Left lobe of liver (tissue), 2 donors: ENCODE measurements at places on chromosomes 5 and 9. TPM values are rescaled to one million over a fixed set of nuclear protein-coding genes. Genes with fewer than 3 reads are reported as not detected.

GRCh38 chr5:114038756-114039155, 323.1 kb upstream of the KCNN2 start:
- no peak for DNase-seq

GRCh38 chr9:75039801-75040200, 11.7 kb upstream of the CARNMT1 start:
- no peak for DNase-seq

ITGA2 gene
- total RNA-seq, result 0.30 TPM

DNA sequence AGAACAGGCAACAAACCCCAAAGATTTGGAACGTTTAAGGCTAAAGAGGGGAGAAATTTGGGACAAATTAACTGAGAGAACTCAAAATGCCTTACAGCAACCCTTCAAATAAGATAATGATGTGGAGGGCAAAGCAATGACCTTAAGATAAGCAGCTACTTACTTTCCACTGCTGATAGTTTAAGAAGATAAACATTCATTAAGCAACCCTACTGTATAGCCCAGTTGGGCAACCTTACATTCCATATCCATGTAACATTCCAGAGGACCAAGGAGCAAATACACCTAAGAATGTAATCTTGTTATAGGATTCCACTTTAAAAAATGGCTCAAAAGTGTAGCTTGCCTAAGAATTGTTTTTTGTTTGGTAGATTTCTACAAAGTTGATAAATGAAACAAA, 14.8 kb downstream of the ETF1 start:
- DNase-seq, result no peak

PCDHGB1 gene
- total RNA-seq, result 0.63 TPM

- DNase-seq, result no peak
Observed at GRCh38 chr9:79817438-79818004, 245.8 kb downstream of the TLE4 start.

CAMK4 gene
- total RNA-seq, result 2.7 TPM

- no peak for DNase-seq
Observed at GRCh38 chr5:94793113-94793815, 174.8 kb downstream of the SLF1 start.

GRCh38 chr5:89343666-89344065, 460.7 kb upstream of the MEF2C start:
- DNase-seq, result no peak

SLC34A3 gene
- not detected for total RNA-seq

- DNase-seq, result no peak
Observed at GRCh38 chr5:71663191-71663969, 55.7 kb upstream of the CARTPT start.

- peak; percentile 54 for DNase-seq
Observed at GRCh38 chr9:132114102-132114707, 34.5 kb upstream of the MED27 start.

GRCh38 chr9:84224246-84224645, 116.3 kb downstream of the SLC28A3 start:
- DNase-seq, result no peak

PCDHB12 gene
- 0.28 TPM for total RNA-seq

- no peak for DNase-seq
Observed at GRCh38 chr5:127834554-127834953, 131.4 kb downstream of the CCDC192 start.

DNA sequence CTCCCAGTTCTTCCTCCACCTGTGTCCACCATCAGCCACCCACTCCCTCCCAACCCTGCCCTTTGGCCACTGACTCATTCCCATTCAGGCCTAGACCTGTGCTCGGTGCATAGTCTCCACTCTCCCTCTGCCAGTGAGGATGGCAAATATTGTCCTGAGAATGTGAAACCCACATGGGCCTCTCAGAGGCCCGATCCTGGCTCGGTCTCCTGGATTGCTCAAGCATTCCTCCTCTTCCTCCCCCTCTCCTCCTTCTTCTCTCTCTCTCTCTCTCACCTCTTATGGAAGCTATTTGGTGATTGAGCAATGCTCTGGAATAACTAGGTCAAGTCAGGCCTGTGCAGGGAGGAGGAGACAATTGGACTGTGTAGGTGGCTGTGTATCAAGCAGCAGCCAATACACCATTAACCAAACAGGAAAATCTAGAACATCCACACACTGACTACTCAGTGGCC, 99.9 kb downstream of the KLF4 start:
- DNase-seq, result peak; percentile 75

NR4A3 gene
- 0.13 TPM for total RNA-seq

- no peak for DNase-seq
Observed at GRCh38 chr5:73022471-73023169, 66.8 kb downstream of the FCHO2 start.

SLC12A2 gene
- total RNA-seq, result 3.8 TPM

SPINK6 gene
- not detected for total RNA-seq

GRCh38 chr5:173477345-173478040, 139.0 kb downstream of the BOD1 start:
- no peak for DNase-seq

GRCh38 chr5:12985142-12985541, 959.3 kb downstream of the DNAH5 start:
- no peak for DNase-seq

DNA sequence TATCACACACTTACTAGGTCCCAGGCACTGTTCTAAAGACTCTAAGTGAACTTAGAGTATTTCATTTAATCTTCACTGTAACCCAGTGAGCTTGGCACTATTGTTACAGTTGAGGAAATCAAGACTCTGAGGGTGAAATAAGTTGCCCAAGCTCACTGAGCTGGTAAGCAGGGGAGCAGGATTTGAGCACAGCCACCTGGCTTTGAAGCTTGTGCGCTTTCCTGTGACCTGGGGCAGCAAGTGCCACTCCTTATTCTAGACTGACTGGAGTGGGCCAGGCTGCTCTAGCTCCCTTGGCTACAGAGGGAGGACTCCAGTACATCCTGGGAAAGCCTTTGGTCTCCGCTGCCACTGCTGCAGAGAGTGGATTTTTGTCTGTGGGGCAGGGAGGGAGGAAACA, 50.0 kb downstream of the RGS3 start:
- DNase-seq, result no peak

EPB41L4B gene
- total RNA-seq, result 51.4 TPM

DNAH5 gene
- total RNA-seq, result 3.2 TPM

DNA sequence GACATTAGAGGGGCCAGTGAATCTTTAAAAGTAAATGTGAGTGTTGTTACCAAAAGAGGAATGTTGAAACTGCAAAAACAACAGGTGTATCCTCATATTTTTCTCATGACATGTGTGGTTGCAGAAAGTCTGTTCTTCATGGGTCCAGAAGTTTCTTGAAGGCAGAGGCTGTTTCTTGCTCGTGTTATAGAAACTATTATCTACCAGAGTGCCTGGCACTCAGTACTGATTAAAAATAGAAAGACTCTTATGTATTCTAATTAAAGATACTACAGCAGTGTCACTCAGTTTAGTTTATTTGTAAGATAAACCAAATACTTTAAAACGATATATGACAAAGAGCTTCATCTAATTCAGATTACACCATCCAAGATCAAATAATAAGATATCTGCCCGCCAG, 1864.2 kb upstream of the WWC1 start:
- no peak for DNase-seq

- DNase-seq, result no peak
Observed at GRCh38 chr9:133210202-133210532, 1.1 kb upstream of the OBP2B start.

DNA sequence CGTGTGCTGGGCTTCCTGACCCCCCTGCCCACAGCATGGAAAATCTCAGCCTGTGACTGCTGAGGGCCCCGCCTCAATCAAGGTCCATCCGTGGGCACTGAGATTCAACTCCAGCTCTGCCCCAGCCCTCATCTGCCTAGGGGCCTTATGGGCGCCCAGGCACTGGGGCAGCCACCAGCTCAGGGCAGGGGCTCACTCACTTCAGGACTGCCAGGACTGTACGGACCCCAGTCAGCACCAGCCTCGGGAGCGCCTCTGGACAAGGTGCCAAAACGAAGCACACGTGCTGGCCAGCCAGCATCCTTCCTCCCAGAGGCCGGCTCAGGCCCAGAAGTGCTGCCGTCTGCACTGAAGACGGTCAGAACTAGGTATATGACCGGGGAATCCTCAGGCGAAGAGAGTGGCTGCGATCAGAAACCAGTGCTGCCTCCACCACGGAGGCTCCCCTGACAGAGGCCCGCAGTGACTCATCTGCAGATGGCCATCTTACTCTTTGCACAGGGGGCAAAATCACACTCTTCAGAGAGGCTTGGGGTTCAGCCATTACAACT, 19.6 kb downstream of the CLPTM1L start:
- DNase-seq, result peak; percentile 39

WDR31 gene
- 3.0 TPM for total RNA-seq

DNA sequence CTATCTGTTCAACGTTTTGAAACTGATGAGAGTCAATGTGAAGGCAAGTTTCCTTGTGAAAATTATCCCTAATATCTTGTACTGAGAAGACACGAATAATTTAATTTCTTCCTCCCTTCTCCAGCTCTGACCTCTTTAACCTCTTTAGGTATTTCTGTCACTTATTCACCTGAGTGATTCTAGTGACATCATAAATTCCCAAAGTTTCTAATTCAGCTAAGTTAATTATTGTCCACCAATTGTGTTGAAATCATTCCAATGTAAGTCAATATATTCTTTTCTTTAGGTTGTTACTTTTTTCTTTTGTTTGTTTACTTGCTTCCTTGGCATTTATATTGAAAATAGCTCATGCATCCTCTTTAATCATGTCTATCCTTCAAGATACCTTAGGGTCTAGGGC, 143.8 kb downstream of the PAPPA start:
- no peak for DNase-seq

DNA sequence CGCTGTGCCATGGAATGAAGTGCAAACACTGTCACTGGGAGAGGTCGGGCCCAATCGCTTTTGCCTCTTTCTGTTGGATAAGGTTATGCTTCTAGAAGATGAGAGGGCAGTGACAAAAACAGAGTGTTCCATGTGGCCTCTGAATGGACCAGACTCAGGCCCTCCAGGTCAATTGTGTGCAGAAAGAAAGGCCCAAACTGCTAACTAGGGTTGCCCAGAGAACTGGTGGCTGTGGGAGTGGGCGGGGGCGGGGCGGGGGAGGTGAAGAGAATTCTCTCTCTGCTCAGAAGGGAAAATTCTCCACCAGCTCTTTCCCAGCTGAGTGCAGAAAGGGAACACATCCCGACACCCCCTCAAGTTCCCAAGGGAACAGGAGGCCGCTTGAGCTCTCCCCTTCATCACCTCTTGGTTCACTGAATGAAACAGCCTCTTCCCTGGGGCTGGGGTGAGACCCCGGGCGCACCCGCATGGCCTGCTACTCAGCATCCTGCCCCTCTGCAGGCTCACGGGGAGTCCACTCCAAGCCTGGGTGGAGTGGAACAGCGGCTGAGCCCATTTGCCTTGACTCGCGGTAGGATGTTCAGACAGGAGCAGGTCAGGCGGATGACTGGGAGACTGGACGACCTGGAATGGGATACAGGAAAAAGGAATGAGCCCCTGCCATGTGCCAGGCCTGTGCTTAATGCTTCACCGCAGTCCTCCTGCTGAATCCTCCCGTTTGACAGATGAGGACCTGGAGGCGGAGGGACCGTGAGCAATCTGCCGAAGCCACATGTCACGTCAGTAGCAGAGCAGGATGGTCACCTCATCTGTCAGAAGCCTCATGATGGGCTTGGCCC, 93.8 kb upstream of the FANCC start:
- no peak for DNase-seq

FST gene
- 16.9 TPM for total RNA-seq

ADAMTSL1 gene
- total RNA-seq, result 1.9 TPM

DNA sequence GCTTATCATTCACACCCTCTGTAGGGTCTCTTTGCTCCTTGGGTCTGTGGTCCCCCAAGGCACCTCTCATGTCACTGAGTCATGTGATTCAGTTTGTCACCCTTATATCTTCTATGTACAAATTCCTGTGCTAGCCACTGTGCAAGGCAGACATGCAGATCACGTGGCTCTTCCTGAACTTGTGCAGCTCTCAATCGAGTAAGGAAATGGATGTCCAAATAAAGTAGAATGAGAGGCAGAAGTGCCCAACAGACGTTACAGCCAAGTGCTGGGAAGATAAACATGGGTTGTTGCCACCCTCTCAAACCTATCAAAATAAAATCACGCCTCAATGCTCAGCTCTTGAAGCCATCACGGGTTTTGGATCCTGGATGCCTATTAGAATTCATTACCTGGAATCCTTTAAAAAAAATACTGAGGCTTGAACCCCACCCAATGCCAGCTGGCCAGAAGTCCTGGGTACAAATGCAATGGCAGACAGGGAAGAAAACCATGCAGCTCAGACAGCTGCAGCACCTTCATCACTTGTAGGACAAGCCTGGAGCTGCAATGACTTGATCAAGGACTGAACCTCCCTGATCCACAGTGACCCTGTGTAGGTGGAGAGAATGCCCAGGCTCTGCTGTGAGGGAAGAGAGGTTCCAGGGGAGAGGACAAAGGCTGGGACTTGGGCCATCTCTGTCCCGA, 228.7 kb upstream of the DAP start:
- DNase-seq, result no peak

GRCh38 chr5:10591966-10592365, 28.1 kb downstream of the ANKRD33B start:
- DNase-seq, result no peak

DNA sequence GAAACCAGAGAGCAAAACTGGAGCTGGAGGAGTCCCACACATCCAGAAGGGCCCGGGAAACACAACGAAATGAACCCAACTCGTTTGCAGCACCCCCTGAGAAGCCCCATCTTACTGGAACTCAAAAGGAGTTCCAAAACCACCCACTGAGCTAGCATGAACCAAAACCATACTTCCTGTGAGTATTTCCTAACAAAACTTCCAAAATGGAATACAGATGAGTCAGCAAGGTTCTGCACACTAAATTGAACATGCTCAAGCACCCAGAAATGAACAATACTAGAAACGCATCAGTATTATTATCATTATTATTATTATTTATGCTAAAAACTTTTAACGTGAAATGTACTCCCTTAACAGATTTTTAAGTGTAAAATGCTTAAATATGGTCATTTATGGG, 8.0 kb upstream of the SPOCK1 start:
- no peak for DNase-seq

GRCh38 chr5:83523929-83524328, 52.4 kb downstream of the VCAN start:
- DNase-seq, result no peak

DNA sequence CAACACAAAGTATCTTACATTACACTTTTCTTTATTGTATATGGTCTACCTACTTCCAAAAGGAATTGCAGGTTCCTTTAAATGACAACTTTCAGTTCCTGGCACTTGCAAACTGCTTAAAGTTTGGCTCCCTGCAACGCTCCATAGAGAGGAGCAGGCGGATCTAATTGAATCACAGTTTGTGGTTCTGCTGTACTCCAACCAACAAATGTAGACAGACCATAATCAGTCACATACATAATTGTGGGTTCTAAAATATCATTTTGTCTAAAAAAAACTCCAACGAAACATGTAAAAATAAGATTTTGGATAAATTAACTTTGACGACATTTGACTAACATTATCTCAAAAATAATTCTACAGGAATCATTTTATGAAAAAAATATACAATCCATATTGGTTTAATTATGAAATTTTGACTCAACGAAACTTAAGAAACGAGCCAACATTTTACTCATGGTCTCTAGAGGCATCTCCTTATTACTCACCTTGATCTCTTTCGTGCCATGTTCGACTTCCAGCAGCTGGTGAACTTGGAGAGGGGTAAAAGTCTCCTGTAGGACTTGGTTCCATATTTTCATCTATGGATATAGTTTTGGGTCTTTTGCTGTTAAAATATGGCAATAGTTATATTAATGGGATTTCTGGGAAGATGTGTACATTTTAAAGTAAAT, 167.6 kb downstream of the NFIB start:
- DNase-seq, result no peak

GRCh38 chr5:145324101-145324500, 511.0 kb downstream of the PRELID2 start:
- DNase-seq, result no peak
